ENCODE measurements at places on chromosomes 5 and 9.

DNA sequence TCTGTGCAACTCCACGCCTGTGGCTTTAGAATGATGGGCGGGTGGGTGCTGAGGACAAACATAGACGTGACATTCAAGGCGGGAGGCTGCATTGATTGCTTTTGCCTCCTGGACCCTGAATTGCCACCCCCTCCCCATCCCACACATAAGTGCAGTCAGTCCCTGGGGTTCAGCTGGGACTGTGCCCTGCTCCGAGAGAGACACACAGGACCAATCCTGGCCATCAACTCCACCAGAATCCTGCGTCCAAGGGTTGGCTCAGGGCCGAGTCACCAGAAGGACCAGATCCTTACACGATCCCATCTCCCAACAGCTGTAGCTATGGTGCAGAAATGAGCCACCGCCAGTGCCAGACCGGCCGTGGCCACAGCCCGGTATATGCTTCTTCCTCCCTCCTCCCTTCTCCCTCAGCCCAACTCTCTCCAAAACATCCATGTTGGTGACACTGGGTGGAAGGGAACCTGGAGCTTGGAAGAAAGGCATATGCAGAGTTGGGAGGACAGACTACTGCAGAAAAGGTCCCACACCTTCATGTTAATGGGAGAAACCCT is 27.4 kb downstream of the IRX2 start:
- DNase-seq = no peak

GRCh38 chr9:82553654-82554366 is 509.1 kb downstream of the RASEF start:
- peak; percentile 28 for DNase-seq

DNA sequence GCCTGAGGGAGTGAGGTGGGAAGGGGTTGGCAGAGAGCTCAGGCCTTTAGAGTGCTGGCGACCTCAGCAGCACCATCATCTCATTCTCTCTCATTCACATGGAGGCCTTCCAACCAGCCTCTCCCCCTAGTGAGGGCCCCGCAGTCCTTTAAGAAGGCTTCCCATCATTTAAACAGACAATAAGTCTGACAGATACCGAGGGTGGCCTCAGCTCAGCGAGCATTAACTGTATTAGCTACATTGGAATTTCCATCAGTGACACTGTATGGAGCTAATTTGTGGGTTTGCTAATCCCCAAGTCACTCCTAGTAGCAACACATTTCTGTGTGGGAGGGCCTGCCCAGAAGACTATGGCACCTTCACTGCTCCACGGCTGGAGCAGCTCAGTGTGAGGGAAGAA is 75.8 kb downstream of the INSYN2B start:
- peak; percentile 8 for DNase-seq

DNA sequence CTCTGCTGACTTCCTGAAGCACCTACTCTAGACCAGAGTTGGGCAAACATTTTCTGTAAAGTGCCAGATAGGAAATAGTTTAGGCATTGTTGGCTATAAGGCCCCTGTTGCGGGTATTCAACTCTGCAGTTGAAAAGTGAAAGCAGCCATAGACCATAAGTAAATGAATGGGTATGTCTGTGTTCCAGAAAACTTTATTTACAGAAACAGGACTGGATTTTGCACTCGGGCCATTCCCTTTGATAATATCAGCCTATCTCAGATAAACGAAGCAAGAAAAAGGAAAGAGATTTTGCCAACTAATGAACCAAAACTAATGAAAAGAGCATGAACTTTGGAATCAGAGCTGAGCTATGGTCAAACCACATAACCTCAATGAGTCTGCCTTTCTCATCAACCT is 184.4 kb downstream of the SAXO1 start:
- no peak for DNase-seq

DNA sequence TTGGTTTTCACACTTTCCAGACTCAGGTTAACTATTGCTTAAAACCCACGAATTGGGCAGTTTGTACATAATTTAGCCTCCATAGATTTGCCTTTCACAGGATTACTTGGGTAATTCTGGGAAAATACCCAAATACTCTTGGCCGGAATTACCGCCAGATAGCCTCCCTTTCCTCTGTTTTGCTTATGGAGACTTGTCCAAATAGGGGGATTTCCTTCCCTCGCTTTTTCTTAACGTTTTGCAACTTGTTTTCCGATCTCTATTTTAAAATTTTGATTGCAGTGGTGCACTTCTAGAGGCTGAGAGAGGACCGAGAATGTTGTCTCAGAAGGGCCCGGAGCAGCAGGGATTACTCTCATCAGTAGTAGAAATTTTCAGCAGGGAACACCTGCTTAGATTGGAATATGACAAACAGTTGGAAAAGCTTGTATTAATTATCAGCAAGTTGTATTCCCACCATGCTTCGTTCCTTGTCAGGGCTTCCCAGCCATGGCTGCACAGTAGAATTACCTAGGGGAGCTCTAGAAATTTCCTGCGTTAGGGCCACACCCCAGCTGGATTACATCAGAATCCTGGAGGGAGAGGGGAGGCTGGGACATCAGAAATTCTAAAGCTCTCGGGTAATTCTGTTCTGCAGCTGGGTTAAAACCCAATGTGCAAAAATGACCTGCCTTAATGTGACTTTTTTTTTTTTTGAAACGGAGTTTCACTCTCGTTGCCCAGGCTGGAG is 329.1 kb downstream of the SH3GL2 start:
- DNase-seq = no peak

All from fibroblast of lung (primary cell).